LNCaP clone FGC (cell line): ENCODE measurements at places on chromosomes 5 and 9.

DNA sequence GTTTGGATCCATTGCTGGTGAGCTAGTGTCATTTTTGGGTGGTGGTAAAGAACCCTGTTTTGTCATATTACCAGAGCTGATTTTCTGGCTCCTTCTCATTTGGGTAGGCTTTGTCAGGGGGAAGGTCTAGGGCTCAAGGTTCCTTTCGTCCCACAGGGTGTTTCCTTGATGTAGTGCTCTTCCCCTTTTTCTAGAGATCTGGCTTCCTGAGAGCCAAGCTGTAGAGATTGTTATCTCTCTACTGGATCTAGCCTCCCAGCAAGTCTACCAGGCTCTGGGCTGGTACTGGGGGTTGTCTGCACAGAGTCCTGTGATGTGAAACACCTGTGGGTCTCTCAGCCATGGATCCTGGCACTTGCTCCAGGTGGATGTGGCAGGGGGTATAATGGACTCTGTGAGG, 145.9 kb downstream of the HINT1 start:
- DNase-seq, result no peak

GRCh38 chr9:78397045-78397444, 100.1 kb downstream of the PSAT1 start:
- no peak for DNase-seq

GRCh38 chr9:8718121-8718725, 918.6 kb upstream of the DMAC1 start:
- DNase-seq, result no peak

- DNase-seq, result no peak
Observed at GRCh38 chr5:38932854-38933408, 87.1 kb downstream of the OSMR start.

GRCh38 chr5:151240924-151241635, 11.9 kb upstream of the GM2A start:
- no peak for DNase-seq

- no peak for DNase-seq
Observed at GRCh38 chr5:44542470-44542869, 153.2 kb upstream of the FGF10 start.

DNA sequence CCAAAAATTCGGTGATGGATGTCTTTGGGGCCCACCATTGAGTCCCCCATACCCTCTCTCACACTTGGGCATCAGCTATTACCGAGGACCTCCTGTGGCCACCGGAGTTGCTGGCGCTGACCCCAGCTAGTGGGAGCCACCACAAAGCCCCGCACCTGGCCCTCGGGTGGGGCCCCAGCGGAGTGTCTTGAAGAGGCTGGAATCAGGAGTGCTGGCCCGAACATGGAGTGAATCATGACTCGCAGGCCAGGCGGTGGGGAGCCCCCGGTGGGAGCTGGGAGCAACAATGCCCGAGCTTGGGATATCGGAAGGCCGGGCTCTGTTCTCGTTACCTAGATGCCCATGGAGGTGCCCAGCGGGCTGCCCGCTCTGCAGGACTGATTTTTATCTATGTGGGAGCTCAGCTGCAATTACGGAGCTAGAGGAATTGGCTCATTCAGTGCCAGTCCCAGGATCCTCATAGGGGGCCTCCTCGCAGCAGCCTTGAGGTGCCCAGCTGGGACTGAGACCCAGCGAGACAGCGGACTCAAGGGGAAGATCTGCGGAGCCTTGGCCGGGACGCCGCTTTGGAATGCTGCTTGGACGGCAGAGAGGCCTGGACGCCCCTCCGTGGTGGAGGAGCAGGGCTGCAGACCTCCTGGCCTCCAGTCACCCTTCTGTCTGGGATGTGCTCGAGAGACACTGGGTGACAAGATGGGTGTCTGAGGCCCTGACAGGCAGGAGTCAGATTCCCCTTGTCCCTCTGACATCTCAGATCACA, 70.8 kb downstream of the PSMB7 start:
- no peak for DNase-seq

GRCh38 chr5:29304545-29304944, 1888.9 kb upstream of the CDH6 start:
- DNase-seq, result peak; percentile 6

- DNase-seq, result no peak
Observed at GRCh38 chr5:1751026-1751863, 48.4 kb downstream of the MRPL36 start.

GRCh38 chr9:113395000-113395861, 5.9 kb downstream of the ALAD start:
- DNase-seq, result no peak

GRCh38 chr9:4662989-4663792, 1.1 kb downstream of the PLPP6 start:
- DNase-seq, result no peak

DNA sequence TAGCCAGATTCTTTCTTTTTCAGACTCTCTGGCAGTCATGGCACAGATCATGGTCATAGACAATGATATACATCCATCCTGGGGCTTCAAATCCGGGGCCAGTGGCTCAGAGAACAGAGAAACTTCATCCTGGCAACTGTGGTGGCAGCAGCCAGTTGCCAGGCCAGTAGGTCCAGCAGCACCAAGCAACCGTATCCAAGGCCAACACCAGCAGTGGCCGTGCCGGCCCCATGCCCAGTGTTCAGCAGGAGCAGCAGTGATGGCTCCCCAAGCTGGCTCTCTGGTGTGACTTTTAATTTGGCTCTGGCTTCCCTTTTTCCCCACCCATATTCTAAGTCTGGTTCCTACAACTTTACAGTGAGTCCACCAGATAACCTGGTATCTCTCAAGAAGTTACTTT, 300.5 kb downstream of the DEPDC1B start:
- no peak for DNase-seq

DNA sequence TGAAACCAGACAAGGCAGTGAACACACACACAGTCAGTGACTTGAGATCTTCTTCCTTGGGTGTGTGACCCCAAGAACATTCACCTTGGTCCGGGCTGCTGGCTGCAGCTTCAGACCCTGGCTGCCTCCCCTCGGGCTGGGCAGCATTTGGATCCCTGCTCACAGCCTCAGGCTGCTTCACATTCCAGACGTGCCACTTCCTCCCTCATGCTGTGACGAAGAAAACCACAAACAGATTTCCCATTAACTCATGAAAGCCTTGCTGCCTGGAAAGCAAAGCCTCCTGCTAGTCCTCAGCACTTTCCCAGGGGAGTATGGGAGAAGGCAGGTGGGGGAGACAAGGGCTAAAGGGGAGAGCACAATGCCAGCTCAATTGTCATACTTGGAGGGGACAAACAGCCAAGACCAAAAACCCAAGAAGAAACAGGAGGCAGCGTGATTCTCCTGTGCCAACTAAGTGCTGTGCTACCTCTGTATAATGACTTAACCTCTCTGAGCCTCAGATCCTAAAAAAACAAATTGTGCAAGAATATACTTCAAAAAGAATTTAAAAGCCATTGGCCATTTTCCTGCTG, 594.6 kb upstream of the BRINP1 start:
- no peak for DNase-seq

GRCh38 chr9:83154087-83154736, 91.3 kb upstream of the RASEF start:
- no peak for DNase-seq

DNA sequence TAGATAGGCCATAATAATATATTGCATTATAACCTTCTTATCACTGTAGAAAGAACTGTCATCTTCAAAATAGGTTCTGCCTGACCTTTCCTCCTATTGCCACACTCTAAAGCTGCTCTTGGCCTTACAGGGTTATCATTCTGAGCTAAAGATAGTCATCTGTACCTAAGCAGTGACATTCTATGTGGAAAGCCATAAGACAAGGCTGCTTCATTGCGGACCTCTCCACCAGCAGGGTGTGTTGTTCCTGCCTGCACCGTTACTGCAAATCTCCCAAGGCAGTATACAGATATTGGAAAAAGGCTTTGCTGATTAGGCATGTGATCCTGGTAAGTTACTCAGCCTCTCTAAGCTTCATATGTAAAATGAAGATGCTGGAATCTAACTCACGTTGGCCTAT, 8.1 kb downstream of the ZNF622 start:
- no peak for DNase-seq

DNA sequence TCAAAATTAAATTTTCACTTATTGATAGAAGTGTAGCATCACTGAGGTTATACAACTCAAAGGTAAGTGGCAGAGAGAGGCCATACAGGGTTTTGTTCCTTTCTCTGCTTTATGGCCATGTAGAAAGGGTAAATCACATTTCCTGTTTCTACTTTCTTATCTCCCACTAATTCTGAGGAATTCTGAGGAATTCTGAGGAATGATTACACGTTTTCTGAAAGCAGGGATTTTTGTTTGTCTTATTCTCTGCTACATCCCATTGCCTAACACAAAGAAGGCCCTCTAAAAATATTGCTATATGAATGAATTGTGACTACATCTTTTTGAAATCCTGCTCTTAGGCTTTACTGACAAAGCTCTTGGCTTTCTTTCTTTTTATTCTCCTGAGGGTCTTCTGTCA, 516.9 kb upstream of the ZNF608 start:
- DNase-seq, result no peak

DNA sequence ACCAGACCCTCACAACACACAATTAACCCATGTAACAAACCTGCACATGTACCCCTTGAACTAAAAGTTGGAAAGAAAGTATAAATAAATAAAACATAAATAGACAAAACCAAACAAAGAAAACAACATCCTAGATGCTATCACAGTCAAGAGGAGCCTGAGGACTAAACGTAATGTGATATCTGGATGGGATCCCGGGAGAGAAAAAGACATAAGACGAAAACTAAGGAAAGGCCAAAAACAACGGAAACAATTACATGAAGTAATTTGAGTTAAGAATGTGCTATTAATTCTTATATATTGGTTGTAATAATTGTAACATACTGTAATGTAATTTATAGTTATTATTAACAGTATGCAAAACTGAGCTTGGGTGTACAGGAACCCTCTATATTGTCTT, 793.9 kb downstream of the SEMA5A start:
- DNase-seq, result no peak

GRCh38 chr5:169004551-169004950, 296.4 kb downstream of the SLIT3 start:
- DNase-seq, result no peak

DNA sequence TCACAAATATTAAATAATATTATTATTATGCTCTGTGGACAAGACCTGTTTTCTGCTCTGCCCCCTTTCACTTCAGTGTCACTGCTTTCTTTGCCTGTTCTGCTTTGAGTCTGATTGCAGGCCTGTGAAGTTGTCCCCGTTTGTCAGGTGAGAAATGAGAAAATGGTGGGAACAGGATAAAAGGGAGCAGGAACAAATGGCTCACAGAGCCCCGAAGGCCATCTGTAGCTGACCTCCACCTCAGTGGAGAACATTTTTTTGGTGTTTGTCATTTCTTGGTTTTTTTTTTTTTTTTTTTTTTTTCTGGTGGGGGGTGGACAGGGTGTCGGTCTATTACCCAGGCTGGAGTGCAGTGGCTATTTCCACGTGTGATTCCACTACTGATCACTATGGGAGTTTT, 13.2 kb upstream of the S100Z start:
- DNase-seq, result no peak

- peak; percentile 40 for DNase-seq
Observed at GRCh38 chr5:126544087-126544740, 50.8 kb downstream of the ALDH7A1 start.

- no peak for DNase-seq
Observed at GRCh38 chr5:158638396-158638795, 461.3 kb downstream of the EBF1 start.

- DNase-seq, result no peak
Observed at GRCh38 chr5:136364307-136364706, 1.0 kb downstream of the TRPC7 start.

GRCh38 chr5:103434057-103434456, 128.5 kb downstream of the NUDT12 start:
- DNase-seq, result no peak

DNA sequence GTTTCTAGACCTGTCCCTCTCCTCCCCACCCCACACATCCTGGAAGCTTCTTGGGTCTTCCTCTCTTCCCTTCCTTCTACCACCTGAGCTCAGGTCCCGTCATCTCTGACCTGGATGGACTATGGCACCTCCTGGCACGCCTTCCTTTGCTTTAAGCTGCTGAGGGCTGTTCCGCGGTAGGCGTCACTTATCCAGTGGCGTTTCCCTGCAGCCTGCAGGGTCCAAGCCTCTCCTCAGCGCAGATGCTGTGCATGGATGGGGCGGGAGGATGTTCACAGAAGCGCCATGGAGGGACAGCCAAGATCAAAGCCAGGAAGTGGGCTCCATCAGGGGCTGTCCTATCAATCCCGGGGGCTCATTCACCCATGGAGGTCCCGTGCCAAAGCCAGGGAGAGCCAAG, 23.8 kb upstream of the CNOT6 start:
- no peak for DNase-seq

DNA sequence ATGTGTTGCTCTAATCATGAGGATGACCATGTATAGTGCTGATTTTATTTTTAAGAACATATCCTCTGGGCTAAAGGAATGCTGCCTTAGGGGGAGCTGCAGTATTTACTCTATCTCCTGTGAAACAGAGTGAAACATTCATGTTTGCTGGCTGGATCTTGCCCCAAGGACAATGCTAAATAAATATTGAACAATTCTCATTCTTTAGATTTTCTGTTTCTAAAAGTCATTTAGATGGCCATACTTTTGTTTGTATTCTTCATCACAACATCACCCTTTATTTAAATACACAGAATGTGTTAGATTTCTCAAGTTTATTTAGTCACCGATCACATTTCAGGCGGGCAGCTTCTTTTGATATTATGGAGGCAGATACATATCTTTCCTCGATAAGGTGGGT, 103.3 kb downstream of the ARHGEF28 start:
- DNase-seq, result no peak

DNA sequence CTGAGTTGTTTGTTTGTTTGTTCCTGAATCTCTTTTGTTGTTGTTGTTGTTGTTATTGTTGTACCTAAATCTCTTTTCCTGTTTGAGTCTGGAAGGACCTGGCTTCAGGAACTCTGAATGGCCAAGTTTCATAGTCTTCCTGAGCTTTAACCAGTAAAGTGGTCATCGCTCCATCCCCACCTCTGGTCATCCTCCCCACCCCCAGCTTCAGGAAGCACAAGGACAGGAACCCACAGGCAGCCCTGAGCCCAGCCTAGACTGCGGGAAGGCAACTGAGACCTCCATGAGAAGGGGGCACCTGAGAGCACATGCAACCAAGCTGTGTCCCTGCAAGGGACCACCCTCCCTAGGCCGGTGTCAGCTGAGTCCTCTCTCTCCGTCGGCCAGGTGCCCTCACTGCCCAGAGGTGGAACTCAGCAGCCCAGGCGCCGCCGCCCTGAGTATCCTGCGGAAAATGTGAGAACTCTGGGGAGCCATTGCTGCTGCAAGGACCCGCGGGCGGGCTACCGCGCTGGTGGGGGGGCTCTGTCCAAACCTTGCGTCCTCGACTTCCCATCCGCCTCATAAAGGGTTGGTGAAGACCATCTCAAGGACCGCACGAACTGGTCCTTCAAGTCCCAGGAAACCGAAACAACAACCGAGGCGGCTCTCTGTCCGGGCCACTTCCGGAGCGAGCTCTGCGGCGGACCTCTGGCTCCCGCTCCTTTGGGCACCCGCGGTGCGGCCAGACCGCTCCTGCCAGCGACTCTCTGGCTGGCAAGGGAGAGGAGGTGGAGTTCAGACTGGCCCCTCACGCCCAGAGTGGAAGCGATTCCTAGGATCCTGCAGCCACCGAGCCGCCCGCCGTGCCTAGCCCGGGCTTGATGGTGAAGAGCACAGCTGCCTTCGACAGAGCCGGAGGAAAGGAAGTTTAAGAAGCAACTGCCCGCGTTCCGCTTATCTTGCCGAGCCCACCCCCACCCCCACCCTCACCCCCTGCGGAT, 4.2 kb downstream of the BARX1 start:
- DNase-seq, result no peak

- DNase-seq, result no peak
Observed at GRCh38 chr5:64566310-64566916, 60.6 kb downstream of the RGS7BP start.
